ENCODE measurements at places on chromosomes 5 and 9.

DNA sequence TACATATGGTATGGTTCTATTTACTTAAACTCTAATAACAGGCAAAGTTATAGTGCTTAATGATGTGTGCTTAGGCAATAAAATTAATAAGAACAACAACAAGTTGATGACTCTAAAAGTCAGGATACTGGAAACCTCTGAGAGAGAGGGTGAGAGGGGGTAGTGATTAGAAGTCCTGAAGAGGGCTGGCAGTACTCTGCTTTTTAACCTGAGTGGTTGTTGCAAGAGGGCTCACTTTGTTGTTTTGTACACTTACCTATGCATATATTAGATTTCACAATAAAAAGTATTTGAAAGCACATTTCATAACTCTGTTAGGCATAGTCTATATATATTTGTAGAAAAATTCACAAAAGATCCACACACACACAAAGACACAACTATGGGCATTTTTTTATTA, 21.4 kb upstream of the ELL2 start:
- no peak for DNase-seq

DNA sequence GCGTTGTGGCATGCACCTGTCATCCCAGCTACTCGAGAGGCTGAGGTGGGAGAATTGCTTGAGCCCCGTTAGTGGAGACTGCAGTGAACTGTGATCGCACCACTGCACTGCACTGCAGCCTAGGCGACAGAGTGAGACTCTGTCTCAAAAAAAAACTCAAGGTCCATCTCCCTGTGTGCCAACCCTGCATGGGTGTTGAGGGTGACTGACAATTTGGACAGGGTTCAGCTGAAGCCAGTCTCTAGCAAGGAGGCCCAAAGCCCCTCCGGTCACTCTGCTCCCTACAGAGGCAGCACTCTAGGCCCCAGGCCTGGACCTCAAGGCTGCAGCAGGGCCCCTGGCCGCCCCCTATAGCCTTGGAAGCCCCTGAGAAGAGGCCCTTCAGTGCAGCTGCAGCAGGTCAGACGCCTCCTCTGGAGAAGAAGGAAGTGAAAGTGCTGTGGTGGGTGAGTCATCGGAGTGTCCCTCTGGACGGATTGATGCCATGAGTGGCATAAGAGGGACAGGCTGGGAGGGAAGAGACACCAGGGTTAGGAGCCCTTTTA, 39.2 kb upstream of the NEK6 start:
- no peak for DNase-seq

DNA sequence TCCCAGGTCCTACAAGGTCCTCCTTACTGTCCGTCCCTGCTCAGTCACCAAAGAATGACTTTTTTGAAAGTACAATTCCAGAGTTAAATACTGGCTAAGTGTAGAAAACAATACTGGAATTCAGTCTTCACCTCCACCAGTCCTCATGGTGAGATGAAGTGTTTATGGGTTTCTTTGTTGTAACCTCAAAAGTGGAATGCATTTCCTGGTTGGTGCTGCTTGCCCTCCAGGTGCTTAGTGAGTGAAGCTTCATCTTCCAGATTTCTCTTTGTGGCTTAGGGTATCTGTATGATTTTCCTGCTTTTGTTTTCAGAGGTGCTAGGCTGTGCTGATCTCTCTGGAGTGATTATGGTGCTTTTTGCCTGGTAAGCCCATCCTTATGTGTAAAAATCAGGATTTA, 49.4 kb upstream of the DHFR start:
- DNase-seq, result no peak

DNA sequence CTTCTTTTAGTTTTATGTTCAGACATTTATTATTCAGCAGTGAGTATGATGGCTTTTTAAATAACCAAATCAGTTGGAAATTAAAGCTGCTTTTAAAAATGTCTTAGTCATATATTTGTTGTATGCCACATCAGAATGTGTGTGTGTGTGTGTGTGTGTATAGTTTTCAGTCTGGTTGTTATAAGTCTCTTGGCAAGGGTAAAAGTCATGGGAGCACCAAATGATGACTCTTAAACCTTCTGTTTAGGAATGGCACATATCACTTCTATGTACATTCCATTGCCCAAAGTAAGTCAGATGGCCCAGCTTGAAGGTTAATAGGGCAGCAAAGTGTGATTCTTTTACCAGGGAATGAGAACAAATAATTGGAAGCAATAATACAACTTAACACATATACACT, 135.9 kb downstream of the RNF180 start:
- DNase-seq, result no peak

- DNase-seq, result no peak
Measured at GRCh38 chr5:33403187-33403586, 37.6 kb upstream of the TARS1 start.

DNA sequence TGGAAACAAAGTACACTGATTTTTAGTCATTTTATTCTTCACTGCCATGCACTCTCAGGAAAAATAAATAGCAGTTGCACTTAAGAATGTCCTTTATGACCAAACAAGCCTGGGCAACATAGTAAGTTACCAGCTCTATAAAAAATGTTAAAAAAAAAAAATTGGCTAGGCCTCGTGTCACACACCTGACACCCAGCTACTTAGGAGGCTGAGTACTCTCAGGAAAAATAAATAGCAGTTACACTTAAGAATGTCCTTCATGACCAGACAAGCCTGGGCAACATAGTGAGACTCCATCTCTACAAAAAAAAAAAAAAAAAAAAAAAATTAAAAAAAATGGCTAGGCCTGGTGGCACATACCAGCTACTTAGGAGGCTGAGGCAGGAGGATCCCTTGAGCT, 304.6 kb downstream of the SLCO4C1 start:
- DNase-seq, result no peak

DNA sequence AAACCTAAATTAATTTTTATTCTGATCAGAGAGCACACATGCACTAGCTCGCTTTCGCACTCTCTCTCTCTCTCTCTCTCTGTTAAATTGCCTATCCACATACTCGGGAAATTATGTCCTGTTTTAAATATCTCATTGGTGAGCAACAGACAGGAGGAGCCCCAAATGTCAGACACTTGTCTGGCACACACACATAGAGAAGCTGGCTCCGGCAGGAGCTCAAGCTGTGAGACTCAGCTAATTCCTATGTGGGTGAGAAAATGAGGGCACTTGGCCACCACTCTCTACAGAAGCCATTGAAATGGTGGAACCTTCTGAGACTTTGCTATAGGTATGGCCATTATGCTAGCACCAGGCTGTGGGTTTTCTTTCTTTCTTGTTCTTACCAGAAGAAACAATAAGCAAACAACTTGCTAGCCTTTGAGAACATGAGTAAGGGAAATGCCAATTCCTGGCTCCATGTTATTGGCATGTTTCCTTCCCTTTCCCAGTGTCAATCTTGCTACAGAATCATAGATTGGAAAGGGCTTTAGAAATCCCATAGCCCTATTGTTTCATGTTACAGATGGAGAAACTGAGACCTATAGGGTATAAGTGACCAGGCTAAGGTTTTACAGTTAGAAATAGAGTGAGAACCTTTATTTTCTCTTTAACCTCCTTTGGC, 9.0 kb downstream of the RFX3 start:
- DNase-seq, result no peak

GRCh38 chr9:126375386-126375785, 48.8 kb downstream of the MVB12B start:
- no peak for DNase-seq

- DNase-seq, result no peak
Measured at GRCh38 chr9:91416096-91416712, 7.4 kb downstream of the NFIL3 start.

- no peak for DNase-seq
Measured at GRCh38 chr5:116652903-116653302, 78.3 kb upstream of the SEMA6A start.

GRCh38 chr9:99753436-99753835, 68.2 kb upstream of the NR4A3 start:
- no peak for DNase-seq

DNA sequence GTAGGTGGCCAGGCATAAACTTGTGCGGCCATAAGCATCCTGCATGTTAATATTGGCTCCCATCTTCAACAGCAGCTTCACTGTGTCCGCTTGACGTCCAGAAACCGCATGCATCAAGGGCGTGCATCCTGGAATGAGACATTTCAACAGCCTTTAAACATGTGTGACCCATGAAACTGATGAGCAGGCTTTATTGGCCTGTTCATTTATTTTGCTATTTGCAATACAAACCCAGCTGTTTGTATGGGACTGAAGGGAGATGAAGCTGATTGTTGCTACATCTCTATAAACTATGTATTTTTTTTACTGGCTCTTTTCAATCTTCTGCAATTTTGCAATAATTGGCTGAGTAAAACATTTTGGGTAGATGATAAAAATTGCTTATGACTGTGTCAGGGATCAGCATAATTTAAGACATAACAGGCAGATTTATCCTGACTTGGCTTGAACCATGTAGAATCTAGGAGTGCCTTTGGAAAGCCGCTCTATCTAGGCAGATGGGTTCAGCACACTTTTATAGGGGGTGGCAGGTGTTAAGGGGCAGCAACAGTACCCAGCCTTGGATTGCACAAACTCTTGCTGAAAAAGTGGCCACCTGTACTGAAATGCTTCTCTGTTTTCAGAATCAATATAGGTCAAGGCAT, 56.9 kb downstream of the ANKRD55 start:
- DNase-seq, result no peak

DNA sequence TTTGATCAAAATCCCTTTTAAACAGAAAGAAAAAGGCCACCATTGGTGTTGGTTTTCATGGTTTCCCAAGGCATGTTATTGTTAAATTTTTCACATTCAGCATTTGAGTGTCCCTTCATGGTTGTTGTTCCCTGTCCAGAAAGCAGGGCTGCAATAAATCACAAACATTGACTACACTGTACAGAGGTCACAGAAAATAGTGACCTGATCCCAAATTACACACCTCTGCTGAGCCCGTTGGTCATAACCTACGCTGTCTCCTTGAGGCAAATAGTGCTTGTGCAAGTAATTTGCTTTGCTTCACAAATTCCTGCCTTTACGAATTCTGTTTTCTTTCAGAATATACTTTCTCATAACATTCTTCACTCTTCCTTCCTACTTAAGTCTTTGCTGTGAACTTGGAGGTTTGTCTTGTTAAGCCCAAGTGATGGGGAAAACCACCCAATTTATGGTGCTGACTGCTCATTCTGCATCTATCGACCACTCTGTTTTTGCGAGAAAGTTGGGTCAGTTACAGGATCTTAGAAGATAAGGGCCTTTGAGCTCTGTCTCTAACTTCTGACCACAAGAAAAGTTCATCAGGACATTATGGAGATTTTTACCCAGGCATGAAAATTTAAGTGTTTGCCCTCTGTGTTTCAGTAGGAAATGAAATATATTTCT, 16.0 kb downstream of the PIK3R1 start:
- no peak for DNase-seq

DNA sequence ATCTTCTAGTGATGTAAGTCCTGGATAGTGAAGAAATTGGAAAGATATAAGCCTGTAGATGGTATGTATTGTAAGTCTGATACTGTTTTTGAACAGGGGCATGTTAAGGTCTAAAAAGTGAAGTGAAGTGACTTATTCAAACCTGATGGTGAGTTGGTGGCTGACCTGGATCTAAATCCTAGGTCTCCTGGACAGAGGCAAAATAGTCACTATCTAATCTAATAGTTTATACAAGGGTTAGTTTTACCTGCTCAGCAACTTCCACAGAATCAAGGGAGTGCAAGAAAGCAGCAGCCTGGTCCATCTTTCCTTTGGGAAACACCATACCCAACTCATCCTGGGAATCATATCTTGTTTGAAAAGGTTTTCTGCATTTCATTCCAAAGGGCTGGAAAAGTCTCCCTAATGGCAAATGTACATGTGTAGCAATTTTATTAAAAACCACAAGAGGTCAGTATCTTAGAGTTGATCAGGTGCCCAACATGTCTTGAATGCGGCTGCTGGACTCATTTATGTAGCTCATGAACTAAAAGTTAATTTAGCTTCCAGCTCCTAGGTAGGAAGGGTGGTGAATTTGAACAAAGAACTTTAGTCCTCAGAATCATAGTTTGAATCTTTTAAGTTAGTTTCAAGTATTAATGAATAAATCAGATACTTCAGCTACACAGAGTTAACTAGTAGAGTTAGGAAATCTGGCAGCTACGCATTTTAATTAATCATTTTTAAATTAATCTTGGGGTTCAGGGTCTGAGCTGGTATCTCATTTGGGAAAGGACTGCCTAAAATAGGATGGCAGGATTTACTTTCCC, 26.0 kb downstream of the SKP2 start:
- DNase-seq, result no peak

DNA sequence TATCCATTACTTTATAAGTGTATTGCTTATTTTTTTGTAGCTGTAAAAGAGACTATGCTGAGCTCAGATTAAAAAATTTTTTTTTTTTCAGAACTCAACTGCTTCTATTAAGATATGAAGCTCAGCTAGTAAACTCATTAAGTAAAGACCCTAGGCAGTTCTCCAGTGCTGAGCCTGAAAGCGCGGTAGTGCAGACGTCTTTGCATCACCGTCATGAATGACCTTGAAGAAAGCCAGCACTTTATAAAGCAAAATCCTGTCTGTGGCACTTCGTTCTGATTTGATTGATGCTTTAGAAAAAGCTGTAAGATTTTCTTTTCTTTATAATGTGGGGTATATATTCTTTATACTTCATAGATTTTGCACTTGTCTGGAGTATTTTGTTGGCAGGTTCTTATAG, 105.7 kb downstream of the ATG10 start:
- no peak for DNase-seq

- no peak for DNase-seq
Measured at GRCh38 chr9:35517552-35518224, 27.8 kb downstream of the RUSC2 start.

- DNase-seq, result no peak
Measured at GRCh38 chr9:28810388-28811075, 1237.3 kb upstream of the C9orf72 start.

GRCh38 chr5:32753051-32753450, 41.9 kb downstream of the NPR3 start:
- no peak for DNase-seq

DNA sequence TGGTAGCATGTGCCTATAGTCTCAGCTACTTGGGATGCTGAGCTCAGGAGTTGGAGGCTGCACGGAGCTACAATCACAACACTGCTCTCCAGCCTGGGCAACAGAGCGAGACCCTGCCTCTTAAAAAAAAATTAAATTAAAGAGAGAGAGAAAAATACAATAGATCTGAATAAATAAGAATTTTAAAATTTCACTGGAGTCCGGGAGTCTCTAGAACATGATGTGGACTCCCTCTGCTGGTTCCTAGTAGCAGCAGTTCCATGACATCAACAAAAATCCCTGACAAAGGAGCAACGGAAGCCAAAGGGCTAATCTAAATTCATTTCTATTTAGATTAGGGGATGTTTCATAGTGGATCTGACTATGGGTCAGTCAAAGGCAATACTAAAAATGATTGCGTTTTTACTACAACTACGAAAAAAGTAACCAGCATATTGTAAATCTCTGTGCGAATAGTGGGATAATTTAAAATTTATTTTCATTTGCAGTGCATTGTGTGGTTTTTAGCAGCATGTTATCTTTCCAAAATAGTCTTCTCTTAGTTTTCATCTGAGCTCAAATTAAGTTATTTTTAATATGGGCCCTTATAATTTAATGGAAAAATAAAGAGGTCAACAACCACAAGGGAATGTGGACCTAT, 6.7 kb downstream of the INIP start:
- no peak for DNase-seq

GRCh38 chr5:19891658-19892057, 96.3 kb downstream of the CDH18 start:
- no peak for DNase-seq

- no peak for DNase-seq
Measured at GRCh38 chr5:32274548-32275395, 38.0 kb downstream of the MTMR12 start.

Measured in activated CD8-positive, alpha-beta memory T cell treated with anti-CD3 and anti-CD28 coated beads for 4 hours (primary cell).